Hematopoietic multipotent progenitor cell treated with erythropoietin and hydrocortisone succinate and interleukin-3 and kit ligand, for 17 days (in vitro differentiated cells): ENCODE measurements at places on chromosomes 6 and 20.

DNA sequence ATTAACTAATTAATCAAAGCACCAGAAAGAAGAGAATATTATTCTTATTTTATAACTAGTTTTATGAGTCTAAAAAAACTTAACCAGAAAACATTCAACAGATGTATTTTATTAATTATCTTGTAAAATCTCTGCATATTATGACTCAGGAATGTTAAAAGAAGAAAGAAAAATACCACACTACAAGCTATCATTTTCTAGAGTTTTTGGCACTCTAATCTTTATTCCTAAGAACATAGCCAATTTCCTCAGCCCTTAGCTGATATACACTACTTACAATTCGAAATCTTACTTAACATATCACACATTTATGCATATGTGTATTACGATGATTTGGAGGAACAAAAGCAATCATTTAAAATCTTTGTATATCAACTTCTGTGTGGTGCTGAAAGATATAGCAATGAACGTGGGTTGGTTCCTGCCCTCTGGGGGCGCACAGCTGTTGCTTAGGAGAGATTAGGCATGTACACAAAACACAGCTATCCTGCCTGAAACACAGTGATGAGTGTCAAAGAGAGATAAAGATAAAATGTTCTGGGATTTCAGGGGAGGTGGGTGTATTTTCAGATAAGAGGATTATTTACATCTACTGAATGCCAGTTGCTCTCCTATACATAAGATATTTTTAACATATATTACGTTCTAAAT is 404.5 kb downstream of the SYNE1 start:
- no peak for DNase-seq

- DNase-seq = no peak
Measured at GRCh38 chr6:20965276-20965675, 431.0 kb downstream of the CDKAL1 start.

DNA sequence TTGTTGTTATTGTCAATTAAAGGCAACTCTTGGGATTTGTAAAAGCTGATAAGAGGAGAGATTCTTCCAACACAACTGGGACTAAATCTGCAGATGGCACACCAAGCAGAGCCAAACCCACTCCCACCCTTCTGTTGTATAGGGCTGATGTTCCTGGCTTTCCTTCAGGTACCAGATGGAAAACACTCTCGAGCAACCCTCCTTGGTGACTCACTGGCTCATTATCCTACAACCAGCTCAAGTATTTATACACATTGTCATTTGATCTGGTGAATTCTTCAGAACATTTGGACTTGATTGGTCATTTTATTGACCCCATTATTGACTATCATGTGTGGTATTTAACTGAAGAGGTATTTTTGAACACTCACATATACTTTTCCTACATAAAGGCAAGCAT is 190.3 kb upstream of the PCSK2 start:
- no peak for DNase-seq

- DNase-seq = no peak
Measured at GRCh38 chr6:31065556-31065955, 46.8 kb downstream of the C6orf15 start.

GRCh38 chr6:158548418-158549161 is 11.3 kb upstream of the TMEM181 start:
- no peak for DNase-seq

- no peak for DNase-seq
Measured at GRCh38 chr6:36815962-36816735, 23.1 kb downstream of the CPNE5 start.

- DNase-seq = no peak
Measured at GRCh38 chr6:97068211-97068610, 143.7 kb downstream of the KLHL32 start.

DNA sequence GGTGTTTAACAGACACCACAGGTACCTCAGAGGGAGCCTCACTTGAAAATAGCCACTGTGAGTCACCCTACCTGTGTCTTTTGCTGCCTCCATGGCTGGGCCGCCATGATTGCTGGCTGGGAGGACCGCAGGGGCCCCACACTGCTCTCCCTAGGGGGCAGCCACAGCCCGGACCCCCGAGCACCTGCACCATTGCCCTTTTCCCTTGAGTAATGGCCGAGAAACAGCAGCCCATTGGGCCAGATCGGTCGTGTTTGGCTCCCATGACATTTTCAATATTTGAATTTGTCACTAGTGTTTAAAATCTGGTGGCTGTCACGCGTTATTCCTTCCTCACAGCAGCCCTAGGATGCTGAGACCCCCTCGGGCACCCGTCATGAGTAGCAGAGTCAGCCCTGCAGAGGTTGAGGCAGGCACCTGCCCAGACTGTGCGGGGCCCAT is 6.7 kb downstream of the ZBP1 start:
- no peak for DNase-seq

DNA sequence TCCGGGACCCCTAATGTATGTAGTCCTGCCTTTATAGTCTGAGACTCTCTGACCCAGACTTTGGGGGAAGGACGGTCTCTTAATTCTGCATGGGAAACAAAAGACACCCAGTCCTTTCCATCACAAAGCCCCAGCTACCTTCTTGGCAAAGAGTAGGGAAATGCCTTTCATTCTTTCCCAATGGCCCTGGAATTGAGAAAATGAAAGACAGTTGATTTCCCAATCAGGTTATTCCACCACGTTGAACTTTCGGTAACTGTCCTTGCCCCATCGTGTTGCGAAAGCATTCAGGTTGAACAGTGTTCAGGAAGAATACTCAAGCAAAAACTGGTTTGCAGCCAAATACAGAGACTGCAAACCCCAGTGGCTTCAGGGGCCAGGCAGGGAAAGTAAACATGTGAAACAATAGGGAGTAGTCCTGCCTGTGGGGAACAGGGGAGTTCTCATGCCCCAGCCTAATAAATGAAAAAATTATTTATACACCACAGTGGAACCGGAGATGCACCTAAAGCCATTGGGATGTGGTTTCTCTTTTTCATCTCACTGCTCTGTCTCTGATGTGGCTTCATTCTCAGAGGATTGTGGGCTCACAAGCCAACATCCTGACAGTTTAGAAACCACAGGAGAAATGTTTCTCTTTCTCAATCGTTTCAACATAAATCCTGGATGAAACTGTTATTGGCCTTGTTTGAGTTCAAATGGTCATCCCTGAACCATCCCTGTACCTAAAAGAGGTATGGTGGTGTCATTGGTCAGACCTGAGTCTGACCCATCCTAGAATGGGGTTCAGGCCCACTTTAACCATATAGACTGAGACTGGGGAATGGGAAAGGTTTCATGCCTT is 44.2 kb upstream of the SLC9A8 start:
- DNase-seq = no peak

DNA sequence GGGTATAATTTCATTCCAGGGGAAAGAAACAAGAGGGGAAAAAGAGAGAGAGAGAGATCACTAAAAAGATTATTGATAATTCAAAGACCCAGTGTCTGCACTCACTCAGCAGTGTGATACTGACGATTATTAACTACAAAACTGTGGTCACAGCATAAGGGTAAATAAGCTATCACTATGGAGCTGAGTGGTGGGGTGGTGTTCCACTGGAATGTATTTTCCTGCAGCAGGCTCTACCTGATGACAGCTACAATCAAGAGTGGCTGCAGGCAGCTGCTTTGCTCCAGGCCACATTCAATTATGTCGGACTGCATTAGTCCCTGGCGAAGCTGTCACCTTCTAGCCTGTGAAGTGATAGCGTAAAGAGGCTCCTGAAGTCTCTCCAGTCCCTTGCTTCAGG is 122.2 kb upstream of the TFAP2D start:
- no peak for DNase-seq

DNA sequence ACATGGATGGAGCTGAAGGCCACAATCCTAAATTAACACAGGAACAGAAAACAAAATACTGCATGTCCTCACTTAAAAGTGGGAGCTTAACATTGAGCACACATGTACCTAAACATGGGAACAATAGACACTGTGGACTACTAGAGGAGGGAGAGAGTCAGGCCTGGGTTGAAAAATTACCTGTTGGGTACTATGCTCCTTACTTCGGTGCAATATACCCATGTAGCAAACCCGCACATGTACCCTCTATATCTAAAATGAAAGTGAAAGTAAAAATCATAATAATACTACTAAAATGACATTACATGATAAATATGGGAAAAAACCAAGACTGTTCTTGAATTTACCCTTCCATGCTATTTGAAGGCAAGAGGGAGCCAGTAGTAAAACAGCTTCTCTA is 1273.8 kb upstream of the ADGRB3 start:
- DNase-seq = no peak

- DNase-seq = no peak
Measured at GRCh38 chr20:50514750-50515149, 4.6 kb downstream of the PTPN1 start.

GRCh38 chr6:32968867-32969684 is 682 bp downstream of the BRD2 start:
- peak; percentile 84 for DNase-seq

DNA sequence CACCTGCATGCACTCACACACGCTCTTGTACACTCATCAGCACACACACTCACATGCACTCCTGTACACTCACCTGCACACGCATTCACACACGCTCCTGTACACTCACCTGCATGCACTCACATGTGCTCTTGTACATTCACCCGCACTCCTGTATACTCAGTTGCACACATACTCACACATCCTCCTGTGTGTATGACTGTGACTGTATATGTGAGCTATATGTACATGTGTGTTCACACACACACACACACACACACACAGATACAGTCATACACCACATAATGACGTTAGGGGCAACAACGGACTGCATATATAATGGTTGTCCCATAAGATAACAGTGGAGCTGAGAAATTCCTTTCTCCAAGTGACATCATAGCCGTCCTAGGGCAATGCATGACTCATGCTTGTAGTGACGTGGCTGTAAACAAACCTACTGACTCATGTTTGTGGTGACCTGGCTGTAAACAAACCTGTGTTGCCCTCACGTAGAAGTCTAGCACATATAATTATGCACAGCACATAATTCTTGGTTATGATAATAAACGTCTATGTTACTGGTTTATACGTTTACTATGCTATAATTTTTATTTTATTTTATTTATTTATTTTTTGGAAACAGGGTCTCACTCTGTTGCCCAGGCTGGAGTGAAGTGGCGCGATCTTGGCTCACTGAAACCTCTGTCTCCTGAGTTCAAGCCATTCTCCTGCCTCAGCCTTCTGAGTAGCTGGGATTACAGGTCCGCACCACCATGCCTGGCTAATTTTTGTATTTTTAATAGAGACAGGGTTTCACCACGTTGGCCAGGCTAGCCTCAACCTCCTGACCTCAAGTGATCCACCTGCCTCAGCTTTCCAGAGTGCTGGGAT is 22.8 kb upstream of the TAF4 start:
- peak; percentile 74 for DNase-seq

- DNase-seq = no peak
Measured at GRCh38 chr6:142624978-142625715, 319.8 kb downstream of the HIVEP2 start.

DNA sequence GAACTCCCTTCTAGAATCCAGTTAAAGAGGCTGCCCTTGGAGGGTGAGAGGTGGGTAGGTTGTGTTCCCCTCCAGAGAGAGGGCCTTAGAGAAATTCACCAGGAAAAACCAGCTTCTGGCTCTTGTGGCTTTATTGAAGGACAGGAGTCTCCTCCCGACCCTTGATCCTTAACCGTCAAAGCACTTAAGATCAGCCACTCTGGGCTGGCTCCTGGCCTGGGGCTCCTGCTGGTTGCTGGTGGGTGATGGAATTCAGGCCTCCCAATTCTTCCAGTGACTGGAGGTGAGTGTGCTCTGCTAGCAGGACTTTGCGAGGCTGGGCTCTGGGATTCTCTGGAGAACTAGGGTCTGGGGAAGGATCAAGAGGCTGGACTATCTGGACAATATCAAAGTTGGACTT is 75.6 kb upstream of the LGSN start:
- DNase-seq = no peak

DNA sequence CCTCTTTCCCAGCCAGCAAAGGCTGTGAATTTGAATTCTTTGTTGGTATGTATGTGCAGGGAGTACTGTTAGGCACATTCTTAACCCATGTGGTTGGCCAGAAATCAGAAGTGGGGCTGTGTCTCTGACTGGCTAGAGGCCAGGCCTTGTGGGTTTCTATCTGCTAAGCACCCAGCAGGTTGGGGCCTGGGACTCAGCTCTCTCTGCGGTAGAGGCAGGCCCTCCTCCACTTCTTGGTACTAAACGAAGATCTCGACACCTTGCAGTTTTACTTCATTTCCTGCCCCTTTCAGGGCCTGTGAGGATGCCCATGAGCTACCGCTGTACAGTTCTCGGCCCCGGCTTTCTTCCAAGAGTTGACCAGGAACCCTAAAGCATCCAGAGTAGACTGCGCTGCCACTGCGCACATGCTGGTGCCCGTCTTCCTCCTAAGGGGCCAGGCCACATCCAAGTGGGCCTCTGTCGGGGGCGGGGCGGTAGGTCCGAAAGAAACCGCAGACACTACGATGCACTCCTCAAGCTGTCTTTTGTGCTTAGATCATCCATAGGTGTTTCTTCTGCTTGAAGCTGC is 51.1 kb downstream of the TCP11 start:
- no peak for DNase-seq

DNA sequence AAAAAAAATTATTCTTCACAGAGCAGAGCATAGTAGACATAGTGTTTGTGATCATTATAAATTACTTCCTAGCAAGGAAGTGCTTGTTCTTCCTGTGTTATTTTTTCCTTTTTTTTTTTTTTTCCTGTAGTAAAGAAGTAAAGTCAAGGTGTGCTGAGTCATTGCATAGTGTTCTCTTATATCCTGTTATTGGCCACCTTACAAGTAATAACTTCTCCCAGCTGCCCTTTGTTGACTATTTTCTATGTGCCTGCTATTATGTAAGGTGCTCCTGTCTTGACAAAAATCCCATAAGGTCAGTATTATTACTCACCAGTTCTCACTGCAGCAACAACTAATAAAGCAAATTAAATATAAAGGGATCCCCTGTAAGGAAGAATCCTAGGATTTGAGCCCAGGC is 195.3 kb downstream of the GJA1 start:
- DNase-seq = no peak

- DNase-seq = no peak
Measured at GRCh38 chr6:6282716-6283115, 37.7 kb downstream of the F13A1 start.

DNA sequence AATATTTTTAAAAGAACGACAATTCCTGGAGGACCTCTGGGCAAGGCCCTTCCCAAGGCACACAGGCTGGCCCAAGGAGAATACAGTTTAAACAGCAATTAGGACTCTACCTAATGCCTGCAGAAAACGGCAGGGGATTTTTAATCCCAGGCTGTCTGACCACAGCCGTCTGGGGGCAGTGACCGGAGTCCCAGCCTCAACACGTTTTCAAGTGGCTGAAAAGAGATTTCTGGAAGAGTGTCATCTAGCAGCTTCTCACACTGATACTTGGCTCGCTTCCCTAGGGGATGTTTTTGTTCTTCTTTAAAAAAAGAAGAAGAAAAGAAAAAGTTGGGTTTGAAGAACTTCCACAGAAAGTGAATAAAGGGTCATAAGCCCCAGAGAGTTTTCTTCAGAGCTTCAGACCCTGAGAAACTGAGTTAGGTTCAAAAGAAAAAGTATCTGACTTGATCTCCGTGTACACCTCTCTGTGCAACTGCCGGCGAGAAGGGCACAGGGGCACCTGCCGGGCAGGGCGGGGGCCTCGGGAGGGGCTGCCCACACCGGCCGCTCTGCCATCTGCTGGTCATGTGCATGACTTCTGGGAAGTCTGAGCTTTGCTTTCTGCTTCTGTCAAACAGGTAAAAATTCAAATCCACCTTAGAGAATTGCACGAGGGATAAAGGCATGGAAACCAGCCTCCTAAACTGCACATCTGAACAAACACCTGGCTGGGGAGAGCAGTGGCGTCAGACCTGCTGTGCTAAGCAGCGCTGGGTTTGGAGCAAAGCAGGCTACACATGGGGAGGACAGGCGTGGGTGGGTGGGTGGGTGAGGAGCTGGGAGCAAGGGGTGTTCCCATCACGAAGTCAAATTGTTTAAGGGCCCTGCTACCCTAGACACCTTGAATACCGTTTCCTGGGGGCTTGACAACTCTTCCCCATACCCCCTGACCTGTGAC is 33.0 kb downstream of the RRBP1 start:
- DNase-seq = no peak
